Lung microvascular endothelial cell (primary cell): ENCODE measurements at places on chromosomes 4 and X. TPM values are rescaled to one million over a fixed set of nuclear protein-coding genes. Genes with fewer than 3 reads are reported as not detected.

NAP1L5 gene
- total RNA-seq: 2.2 and 2.6 TPM in 2 replicates

OTC gene
- total RNA-seq: 0.22 and 1.2 TPM in 2 replicates

ODAPH gene
- total RNA-seq: not detected in 2 replicates

C4orf51 gene
- total RNA-seq: not detected in 2 replicates

SMIM31 gene
- total RNA-seq: not detected in 2 replicates

TRIM75 gene
- not detected in 2 replicates for total RNA-seq

ZDHHC15 gene
- not detected in 2 replicates for total RNA-seq
